Cerebellar nuclear complex (tissue), 1 donor: ENCODE measurements at places on chromosomes 6 and 20.
A peak's percentile ranks its signal among the peaks of the same experiment; 100 is the strongest.

DNA sequence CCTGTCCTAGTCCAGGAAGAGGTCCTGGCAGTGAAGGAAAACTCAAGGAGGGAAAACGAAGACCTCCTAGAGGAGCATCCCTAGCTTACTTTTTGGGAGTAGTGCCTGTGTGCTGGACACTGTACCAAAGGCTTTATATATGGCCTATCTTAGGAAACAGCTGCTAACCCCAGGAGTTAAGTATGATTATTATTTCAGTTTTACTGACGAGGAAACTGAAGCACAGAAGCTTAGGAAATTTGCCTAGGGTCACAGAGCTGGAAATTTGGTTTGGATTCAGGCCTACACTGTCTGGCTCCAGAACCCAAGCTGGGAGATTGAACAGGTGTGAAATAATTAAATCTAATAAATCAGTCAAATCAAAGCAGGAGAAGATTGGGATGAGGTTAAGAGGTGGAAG, 78.0 kb downstream of the SLX4IP start:
- no peak for DNase-seq

GRCh38 chr20:11216451-11217314, 542.9 kb upstream of the JAG1 start:
- DNase-seq, result no peak

- no peak for DNase-seq
Observed at GRCh38 chr20:16965401-16965800, 217.2 kb downstream of the OTOR start.

GRCh38 chr20:16761305-16761829, 13.2 kb downstream of the OTOR start:
- no peak for DNase-seq

DNA sequence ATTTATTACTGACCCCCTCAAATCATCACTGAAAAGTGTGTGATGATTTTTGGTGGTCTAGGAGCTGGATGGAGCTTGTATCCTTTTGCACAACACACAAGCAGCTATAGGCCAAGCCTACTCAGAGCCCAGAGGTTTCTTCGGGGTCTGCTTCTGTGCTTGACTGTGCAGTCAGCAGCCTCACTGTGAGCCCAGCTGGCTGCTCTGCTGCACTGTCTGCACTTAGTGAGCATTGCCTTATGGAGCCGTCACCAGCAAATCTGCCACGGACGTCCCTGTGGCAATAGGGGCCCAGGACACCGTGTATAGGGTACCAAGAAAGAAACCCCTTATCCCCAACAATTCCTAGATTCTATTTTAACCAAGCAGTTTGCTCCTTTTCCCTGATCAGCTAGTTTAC, 38.6 kb upstream of the GMPR start:
- no peak for DNase-seq

DNA sequence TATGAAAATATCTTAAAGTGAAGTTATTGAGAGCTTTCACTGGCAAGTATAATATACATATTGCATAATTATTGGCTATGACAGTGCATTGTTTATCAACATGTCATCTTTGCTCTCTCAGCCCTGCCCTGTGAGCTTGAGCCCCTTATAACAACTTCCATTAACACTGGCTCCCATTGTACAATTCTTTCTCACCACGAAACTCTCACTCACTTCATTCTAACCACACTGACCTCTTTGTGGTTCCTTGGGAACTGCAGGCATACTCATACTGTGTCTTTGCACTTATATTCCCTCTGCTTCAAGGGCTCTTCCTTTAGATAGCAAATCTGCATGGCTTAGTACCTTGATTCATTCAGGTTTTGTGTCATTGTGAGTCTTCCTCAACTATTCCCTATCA, 411.8 kb downstream of the CDKAL1 start:
- DNase-seq, result no peak

GRCh38 chr6:108896111-108896661, 48.0 kb downstream of the ARMC2 start:
- no peak for DNase-seq

GRCh38 chr20:35451295-35451694, 4.1 kb upstream of the CEP250 start:
- DNase-seq, result no peak

GRCh38 chr6:100891079-100891478, 9.9 kb upstream of the ASCC3 start:
- DNase-seq, result no peak

GRCh38 chr6:36443471-36444428, 950 bp downstream of the KCTD20 start:
- peak; percentile 7 for DNase-seq

DNA sequence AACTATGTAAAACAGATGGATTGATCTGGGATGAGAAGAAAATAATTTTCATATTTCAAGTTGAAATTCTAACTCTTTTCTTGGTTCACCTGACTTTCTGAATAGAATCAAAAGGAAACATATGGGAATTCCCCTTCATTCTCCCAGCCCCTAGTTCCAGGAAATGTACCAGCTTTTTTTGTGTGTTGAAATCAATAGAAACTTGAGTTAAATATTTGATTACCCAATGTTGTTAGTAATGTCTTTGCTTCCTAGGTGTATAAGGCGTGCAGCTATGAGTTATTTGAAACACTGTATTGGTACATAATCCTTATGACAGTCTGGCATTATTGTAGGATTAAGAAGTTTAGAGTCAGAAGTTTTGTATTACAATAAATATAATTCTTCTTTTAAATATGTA, 21.5 kb downstream of the VNN2 start:
- DNase-seq, result no peak

DNA sequence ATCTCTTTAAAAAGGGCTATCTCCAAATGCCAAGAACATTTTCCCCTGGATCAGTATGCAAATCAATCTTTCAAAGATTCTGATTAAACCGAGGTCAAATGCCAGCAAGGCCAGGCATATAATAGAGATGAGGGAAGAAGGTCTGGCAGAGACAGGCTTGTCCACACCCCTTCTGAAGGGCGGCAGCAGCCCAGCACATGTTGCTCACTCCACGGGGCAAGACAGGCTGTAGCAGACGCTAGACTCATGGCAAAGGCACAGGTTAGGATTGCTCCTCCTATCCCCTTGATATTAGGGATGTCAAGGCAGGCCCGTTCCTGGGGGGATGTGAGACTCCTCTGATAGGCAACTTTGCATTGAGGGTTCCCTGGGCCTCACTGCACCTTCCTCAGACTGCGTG, 104.7 kb upstream of the RIN2 start:
- no peak for DNase-seq

GRCh38 chr20:3432844-3433243, 25.4 kb upstream of the DNAAF9 start:
- DNase-seq, result no peak

- DNase-seq, result no peak
Observed at GRCh38 chr20:43969501-43970182, 55.0 kb downstream of the TOX2 start.

DNA sequence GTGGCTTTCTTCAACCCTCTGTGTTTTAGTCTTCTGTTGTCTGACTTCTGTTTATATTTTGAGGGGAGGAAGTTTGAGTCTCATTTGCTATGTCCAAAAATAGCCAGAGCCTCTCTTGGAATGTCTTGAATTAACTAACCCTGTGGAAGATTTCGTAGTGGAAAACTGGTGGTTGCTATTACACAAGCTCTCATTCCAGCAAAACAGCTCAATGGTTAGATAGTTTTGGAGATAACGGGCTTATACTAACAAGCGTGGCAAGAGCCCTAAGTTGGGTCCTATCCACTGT, 1.6 kb downstream of the CCN2 start:
- DNase-seq, result no peak

- no peak for DNase-seq
Observed at GRCh38 chr20:5234158-5234557, 82.6 kb downstream of the PROKR2 start.

GRCh38 chr6:149384464-149384863, 15.6 kb upstream of the SUMO4 start:
- no peak for DNase-seq

DNA sequence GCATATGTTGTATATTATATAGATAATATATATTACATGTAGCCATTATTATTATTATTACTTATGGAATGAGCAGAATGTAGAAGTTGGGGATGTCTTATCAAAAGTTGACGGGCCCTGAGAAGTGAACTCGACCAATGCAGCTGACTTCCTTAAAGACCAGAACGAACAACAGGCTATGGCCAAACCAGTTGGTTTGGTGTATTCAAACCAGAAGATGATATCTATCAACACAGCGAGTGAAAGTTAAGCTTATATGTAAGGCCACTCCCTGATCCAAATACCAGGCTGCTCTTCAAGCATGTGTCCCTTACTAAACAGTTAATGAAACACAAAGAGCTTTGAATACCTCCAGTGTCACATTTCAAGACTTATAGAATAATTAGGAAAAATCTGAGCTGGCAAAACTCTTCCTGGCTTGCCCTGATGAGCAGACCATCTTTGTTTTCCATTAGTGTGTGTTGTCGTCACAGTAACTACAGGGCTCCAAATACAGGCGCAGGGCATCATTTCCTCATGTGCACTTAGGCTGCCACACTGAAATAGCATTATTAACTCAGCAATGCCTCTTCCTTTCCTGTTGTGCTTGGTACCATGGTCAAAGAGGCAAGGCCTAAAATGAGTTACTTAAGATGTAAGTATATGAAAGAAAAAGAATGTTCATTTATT, 6.6 kb downstream of the FILIP1 start:
- no peak for DNase-seq

- DNase-seq, result no peak
Observed at GRCh38 chr20:44691424-44692423, 23.4 kb upstream of the CCN5 start.

- no peak for DNase-seq
Observed at GRCh38 chr6:8130399-8130798, 28.1 kb upstream of the EEF1E1 start.

DNA sequence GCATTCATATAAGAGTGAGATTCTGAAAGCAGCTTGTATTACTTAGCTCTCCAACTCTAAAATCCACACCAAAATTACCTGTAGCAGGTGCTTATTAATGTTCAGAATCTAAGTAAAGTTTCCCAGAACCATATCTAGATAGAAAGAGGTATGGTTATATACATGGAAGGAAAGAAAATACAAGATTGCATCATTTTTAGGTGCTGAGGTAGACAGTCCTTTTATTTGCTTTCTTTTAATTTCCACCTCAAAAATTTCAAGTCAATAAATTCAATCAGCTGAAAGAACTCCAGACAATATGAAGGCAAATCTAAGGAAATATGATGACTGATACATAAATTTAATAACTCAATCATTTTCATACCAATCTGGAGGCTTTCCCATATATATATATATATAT, 521.9 kb downstream of the PKHD1 start:
- no peak for DNase-seq

GRCh38 chr20:23019403-23019802, 15.7 kb upstream of the SSTR4 start:
- no peak for DNase-seq

GRCh38 chr6:161557333-161558107, 283.7 kb upstream of the AGPAT4 start:
- DNase-seq, result no peak

GRCh38 chr6:70107852-70108629, 194.8 kb downstream of the COL9A1 start:
- no peak for DNase-seq

GRCh38 chr6:25369433-25370177, 90.4 kb downstream of the CARMIL1 start:
- no peak for DNase-seq

DNA sequence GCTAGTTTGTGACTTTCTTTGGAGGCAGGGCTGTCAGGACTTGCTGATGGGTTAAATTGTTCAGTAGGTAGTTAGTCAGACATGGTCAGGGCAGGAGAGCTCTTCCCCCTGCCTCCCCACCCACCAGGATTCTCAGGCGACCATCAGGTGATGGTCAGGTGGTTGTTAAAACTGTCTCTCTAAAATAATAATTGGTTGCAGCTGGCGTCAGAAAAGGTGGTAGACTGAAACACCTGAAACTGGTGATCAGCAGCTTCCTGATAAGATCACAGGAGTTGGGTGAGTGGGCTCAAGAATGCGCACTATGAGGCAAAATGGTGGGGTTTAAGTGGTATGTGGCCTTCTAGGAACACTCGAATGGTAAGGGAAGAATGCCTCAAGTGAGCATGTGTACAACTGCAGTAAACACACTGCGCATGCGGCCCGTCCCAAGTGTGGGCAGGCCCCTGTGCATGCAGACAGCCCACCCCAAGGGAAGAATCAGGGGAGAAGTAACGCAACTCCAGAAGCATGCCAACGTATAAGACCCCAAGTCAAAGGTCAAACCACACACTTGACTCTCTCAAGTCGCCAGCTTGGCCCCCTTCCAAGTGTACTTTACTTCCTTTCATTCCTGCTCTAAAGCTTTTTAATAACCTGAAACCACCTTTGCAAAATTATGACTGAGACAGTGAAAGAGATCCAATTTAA, 7.9 kb upstream of the BLCAP start:
- no peak for DNase-seq

DNA sequence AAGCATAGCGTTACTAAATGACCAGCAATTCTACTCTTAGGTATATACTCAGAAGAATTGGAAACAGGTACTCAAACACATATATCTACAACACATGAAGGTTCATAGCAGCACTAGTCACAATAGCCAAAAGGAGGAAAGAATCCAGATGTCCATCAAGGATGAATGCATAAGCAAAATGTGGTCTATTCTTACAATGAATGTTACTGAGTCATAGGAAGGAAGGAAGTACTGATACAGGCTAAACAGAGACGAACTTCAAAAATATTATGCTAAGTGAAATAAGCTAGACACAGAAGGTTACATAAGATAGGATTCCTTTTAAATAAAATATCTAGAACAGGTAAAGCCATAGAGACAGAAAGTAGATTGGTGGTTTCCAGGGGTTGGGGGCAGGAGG, 93.5 kb downstream of the MAP3K7 start:
- DNase-seq, result no peak

- DNase-seq, result no peak
Observed at GRCh38 chr6:93423542-93423941, 4.2 kb upstream of the EPHA7 start.

GRCh38 chr20:51016521-51016920, 6.4 kb downstream of the KCNG1 start:
- no peak for DNase-seq

- DNase-seq, result no peak
Observed at GRCh38 chr20:57429580-57430200, 38.5 kb downstream of the RBM38 start.

GRCh38 chr20:46784436-46785127, 75.1 kb downstream of the SLC2A10 start:
- no peak for DNase-seq

- no peak for DNase-seq
Observed at GRCh38 chr6:88708197-88708744, 255.1 kb downstream of the RNGTT start.

GRCh38 chr20:63351811-63352591, 9.1 kb downstream of the CHRNA4 start:
- DNase-seq, result no peak

DNA sequence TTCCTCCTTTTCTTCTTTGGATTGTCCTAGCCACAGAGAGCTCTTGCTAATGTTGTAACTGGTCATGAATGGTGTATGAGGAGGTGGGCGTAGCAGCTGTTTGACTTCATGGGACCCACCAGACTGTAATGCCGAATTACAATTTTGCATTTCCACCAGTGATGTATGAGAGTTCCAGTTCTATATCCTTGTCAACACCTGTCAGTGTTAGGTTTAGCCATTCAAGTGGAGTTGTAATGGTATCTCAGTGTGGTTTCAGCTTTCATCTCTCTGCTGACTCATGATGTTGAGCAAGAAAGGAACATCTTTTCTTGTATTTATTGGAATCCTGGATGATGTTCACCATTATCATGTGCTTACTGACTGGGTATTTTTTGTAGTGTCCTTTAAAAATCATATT, 5.1 kb downstream of the IGF2R start:
- no peak for DNase-seq
